ENCODE measurements at places on chromosomes 13 and 19.

DNA sequence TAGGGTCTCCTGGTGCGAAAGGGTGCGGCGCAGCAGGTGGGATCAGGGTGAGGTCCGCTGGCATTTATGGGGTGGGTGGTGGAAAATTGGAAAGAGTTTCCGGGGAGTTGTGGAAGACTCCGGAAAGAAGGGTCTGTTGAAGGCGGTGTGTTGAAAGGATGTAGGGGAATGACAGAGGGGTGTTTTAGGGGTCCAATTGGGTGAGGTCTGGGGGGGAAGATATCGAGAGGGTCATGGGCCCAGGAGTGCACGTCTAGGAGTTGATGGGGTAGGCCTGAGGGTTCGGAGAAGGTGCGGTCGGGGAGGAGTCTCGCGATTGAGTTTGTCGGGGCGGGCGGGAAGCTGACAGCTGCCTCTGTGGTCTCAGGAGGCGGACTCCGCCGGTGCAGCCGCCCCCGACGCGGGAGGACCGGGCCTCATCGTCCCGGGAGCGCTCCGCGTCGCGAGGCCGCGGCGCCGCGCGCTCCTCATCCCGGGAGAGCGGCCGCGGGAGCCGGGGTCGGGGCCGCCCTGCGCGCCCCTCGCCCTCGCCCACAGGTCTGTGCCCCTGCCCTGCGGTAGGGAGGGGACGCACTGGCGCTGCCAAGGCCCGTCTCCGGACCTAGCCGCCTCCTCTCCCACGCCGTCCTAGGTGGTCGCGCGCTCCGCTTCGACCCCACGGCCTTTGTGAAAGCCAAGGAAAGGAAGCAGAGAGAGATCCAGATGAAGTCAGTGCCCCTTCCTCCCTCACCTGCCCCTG lies 7.0 kb downstream of the PGLYRP1 start:
- DNase-seq, result no peak

GRCh38 chr13:106527445-106527801 lies 8.0 kb downstream of the EFNB2 start:
- no peak for DNase-seq

- no peak for DNase-seq
Measured at GRCh38 chr13:112670864-112671263, 19.0 kb upstream of the ATP11A start.

GRCh38 chr19:49987159-49987698 lies 26.3 kb upstream of the SIGLEC11 start:
- peak; percentile 66 for DNase-seq

GRCh38 chr19:1063030-1063908 lies 3.7 kb upstream of the ARHGAP45 start:
- no peak for DNase-seq

GRCh38 chr13:40146611-40147117 lies 491.2 kb downstream of the COG6 start:
- no peak for DNase-seq

- no peak for DNase-seq
Measured at GRCh38 chr13:51041126-51041525, 69.9 kb downstream of the C13orf42 start.

GRCh38 chr13:49308921-49309408 lies 61.2 kb downstream of the CDADC1 start:
- no peak for DNase-seq

DNA sequence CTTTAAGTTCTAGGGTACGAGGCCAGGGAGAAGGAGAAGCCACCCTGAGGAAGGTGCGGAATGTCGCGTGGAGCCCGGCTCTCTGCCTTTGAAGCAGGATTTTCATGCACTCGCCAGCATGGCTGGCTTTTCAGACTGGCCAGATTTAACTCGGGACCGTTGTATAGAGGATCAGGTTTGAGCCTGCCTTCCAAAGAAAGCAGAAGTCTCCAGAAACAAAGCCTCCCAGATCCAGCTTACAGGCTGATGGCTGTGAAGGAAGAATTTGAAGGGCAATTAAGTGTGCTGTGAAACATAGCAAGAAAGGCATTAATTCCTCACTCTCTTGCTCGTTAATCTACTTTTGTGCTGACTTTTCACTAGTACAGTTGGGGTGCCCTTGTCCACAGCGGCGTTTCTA lies 140.2 kb downstream of the SOX1 start:
- no peak for DNase-seq

- no peak for DNase-seq
Measured at GRCh38 chr13:35475212-35475959, 1.1 kb downstream of the MAB21L1 start.

DNA sequence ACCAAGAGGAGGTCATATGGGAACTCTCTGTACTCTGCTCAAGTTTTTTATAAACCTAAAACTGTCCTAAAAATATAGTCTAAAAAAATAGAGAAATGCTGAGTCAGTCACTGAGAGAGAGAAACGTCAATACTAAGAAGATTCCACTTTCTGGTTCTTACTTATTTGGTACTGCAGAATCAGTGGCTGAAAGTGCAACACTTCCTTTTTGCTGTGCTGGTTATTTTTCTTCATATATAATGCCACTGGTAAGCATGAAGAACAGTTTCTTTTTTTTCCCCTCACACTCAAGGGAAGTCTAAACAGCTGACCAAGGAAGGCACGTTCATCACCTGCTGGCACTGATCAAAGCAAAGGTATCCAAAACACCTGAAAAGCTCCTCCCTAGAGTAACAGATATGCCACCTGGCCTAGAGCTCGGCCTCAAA lies 44.3 kb upstream of the N4BP2L1 start:
- DNase-seq, result no peak

DNA sequence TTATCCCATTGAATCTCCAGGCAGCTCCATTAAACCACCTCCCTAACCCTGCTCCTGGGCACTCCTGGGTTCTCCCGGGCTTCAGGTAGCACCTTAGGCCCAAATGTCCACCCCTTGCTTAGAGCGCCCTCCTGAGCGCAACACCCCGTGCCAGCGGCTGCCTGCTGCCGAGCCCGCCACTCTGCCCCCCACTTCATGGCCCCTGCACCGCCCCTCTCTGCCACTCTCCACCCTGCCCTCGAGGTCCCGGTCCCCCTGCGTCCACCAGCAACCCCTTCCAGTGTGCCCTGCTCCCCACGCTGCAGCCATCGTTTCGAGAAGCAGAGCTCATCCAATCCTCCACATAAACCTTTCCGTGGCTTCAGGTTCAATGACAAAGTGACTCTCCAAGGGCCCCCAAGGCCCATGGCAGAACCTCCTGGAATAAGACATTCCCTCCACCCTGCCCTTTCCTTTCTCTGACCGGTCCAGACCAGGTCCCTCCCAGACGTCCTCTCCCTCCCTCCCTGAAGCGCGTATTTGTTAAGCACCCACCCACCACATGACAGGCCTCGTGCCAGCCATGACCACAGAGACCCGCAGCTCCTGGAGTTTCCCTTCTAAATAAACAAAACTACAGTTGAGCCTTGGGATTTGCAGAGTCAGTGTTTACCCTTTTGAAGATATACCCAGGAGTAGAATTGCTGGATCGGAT lies 66.6 kb downstream of the ARHGEF18 start:
- no peak for DNase-seq

GRCh38 chr13:40986101-40986856 lies 32.8 kb downstream of the ELF1 start:
- no peak for DNase-seq

- DNase-seq, result no peak
Measured at GRCh38 chr13:95642999-95643398, 1.5 kb downstream of the DZIP1 start.

- no peak for DNase-seq
Measured at GRCh38 chr19:52734331-52734892, 432 bp downstream of the ZNF611 start.

DNA sequence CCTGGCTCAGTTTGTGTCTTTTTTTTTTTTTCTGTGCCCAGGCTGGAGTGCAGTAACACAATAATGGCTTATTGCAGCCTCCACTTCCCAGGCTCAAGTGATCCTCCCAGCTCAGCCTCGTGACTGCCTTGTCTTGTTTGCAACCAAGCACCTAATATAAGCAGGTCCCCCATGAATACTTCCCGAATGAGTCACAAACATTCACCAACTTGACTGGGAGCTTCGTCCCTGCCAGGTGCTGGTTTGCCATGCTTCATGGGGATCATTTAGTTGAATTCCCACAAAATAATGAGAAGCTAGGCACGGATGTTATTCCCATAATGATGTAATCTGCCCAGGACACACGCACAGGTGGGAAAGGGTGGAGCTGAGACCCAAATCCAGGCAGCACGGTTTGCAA lies 176.5 kb downstream of the CACNA1A start:
- DNase-seq, result no peak

GRCh38 chr13:51998723-51999509 lies 12.3 kb downstream of the ATP7B start:
- no peak for DNase-seq

DNA sequence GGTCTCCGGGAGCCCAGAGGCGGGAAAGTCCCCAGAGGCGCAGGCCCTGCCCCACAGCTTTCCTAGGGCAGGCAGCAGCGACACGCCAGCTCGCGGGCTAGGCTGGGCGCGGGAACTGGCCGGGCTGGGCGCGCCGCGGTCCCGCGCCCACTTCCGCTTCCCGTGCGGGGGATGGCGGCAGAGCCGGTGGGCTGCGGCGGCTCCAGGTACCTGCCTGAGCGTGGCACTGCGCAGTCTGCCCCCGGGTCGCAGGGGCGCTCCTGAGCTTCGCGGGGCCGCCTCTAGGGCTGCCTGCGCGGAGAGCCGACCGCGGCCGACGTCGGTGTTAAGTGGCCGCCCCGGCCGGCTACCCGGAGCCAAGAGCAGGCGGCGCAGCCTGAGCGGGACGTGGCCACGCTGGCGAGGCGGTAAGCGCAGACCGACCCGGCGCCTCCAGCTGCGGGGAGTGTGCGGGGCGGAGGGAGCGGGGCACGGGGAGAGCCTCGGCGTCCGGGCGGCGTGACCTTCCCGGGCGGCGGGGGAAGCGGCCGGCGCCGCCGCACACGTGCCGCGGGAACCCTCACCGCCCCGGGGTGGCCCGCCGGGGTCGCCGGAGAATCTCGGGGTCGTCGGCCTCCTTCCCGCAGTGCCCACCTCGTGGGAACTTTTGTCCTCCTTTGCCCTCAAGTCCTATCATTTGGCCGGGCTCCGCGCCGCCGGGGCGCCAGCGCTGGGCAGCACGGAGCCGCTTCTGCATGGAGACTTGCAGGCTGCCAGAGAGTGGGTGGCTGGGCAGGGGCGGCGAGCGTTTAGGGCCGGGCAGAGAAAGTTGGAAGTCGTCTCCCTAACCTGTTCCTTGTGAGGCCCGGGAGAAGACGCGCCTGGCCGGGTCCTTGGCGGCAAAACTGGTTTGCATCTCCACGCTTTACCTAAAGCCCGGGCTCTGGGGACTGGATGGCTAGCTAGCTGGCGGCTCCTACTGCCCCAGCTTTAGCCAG lies 31.4 kb upstream of the MPHOSPH8 start:
- no peak for DNase-seq

DNA sequence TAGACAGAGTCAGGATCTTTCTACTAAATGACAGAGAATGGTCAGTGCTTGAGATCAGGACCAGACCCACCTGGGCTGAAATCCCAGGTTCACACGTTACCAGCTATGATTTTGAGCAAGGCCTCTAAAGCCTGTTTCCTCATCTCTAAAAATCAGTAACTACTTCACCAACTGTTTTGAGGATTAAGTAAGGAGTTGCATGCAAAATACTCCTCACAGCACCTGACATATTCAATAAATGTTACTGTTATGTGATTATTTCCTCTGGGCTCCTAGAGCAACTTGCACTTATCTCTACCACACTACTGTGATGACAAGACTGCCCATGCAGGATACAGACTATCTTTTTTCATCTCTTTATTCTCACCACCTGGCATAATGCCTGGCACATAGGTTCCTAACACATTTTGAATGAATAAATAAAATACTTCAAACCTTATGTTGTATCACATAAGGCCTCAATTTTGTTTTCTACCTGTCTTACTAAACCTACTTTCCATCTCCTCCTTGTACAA lies 1.8 kb downstream of the KATNAL1 start:
- no peak for DNase-seq
